ENCODE measurements at places on chromosomes 1 and 21.

DNA sequence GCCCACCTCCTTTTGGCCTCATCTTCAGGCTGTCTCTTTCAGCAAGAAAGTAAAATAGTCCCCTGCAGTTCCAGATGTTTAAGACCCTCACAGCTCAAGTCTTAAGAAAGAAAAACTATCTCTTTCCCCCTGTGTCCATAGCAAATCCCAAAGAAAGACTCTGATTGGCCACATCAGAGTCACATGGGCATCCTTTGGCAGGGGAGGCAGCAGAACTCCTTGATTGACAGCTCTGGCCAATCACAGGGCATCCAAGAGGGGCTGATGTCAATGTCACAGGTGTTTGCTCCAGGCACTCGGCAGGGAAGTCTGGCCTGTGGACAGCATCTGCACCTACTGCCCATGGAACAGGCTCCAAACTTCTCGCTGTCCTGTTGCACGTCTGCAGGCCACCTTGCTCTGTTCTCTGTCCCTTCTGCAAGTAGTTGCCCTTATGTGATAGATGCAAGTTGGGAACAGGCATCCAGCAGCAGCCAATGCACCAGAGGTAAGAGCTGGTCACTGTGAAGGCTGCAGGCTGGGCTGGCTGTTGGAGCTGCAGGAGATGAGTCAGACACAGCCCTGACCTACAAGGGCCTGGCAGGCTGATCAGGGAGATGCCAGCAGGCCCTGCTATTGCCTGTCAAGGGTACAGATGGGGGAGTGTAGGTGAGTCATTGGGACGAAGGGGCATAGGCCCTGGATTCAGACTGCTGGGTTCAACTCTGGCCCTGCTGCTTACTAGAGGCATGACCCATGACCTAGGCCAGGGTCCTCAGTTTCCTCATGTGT lies 96.8 kb upstream of the TMEM51 start:
- DNase-seq = no peak

- no peak for DNase-seq
Observed at GRCh38 chr1:76508871-76509270, 358.4 kb upstream of the ST6GALNAC5 start.

DNA sequence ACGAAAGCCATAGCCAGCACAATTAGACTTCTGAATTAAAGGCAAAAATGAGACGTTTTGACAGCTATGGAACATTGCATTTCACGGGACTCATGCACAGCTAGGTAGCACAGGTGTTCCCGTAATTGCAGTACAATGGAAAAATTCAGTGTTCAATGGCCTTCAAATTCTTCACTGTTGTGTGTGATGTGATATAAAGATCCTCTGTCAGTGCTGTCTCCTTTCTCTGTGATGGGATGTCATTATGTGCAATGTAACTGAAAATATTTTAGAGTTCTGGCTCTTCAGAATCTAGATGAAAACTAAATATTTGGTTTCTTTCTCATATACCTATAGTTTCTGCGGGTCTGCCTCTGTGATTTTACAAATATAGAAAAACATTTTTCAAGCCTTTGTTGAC lies 1599.7 kb downstream of the MRPL39 start:
- DNase-seq = no peak

GRCh38 chr1:172119184-172119583 lies 277.9 kb downstream of the DNM3 start:
- DNase-seq = no peak

DNA sequence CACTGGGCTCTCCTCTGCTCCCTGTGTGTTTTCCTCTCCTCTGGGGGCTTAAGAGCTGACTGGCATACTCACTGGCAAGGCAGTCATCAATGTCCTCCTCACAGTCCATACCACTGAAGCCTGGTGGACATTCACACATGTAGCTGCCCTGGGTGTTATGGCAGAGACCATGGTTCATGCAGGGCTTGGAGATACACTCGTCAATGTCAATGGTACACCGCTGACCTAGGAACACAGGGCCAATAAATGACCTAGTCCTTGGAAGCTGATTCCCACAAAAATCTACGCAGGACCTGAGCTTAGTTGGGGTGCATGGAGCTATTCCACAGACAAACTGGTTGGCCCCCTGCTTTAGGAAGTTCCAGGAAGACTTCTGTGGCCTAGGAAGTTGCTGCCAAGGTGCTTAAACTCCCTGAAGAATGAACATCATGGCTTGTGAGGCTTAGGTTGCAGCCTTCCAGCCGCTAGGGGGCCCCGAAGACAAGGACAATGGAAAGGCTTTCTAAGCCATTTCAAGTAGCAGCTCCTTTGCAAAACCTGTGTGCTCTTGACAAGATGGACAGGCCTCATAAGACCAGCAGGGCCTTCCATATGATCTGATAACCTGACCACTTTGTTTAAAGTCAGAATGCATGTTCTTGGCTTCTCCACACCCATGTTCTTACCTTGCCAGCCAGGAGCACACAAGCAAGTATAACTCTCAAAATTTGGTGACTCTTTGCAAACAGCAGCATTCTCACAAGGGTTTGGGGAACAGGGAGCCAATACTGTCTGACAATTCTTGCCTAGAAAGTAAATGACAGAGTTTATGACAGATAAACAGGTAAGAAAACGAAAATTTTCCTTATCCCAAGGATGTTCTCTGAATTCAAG lies 52.3 kb upstream of the ADAM30 start:
- peak; percentile 32 for DNase-seq

- DNase-seq = no peak
Observed at GRCh38 chr1:245589906-245590305, 435.1 kb downstream of the KIF26B start.

DNA sequence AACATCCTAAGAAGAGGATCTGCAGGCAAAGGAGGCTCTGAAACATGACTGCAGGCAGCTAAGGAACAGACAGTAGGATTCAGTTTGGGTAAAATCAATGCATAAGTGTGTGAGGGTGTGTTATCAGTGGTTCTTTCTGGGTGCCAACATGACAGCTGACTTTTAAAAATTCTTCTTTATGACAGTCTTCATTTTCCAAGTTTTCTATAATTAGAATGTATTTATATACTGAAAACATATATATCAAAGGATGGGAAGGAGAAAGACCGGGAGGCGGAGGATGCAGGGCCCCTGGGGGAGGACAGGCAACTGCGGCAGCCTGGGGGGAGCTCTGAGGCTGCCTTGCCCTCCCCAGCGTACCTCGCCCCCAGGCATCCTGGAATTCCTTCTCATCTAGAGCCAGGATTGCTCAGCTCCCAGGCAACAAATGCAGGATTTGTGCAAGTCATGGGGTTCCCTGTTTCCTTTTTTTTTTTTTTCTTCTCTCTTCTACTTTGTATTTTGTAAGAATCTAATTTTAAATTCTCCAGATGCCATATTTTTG lies 104.8 kb downstream of the CSMD2 start:
- DNase-seq = no peak

DNA sequence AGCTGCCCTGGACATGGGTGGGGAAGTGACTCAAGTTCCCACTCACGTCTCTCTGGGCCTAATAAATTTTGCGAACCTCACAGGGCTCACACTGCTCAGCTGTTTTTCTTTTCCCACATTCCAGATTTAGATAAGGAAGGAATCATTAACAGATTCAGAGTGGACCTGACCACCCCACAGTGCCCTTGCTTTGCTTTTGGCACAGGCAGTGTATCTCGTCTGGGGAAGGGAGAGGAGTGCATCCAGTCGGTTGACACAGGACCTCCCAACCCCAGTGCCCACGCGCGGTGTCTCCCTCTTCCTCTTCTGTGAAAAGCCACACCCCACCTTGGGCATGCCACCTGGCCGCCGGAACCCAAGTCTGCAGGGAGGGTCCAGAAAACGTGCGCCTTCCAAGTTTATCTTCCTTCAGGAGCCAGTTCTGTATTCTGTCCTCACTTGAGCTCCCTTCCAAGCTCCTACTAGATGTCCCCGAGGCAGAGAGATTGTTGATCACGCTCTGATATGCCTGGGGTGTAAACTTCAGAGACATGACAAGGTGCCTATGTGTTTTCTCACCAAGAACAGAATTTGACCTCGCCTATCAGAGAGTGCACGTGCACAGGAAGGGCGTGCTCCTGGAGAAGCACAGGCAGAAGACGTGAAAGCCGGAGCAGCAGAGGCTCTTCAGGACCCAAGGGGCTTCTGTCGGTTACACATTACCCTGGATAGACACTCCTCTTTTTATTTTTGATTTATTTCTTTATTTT lies 9.5 kb upstream of the SLC2A5 start:
- DNase-seq = no peak

DNA sequence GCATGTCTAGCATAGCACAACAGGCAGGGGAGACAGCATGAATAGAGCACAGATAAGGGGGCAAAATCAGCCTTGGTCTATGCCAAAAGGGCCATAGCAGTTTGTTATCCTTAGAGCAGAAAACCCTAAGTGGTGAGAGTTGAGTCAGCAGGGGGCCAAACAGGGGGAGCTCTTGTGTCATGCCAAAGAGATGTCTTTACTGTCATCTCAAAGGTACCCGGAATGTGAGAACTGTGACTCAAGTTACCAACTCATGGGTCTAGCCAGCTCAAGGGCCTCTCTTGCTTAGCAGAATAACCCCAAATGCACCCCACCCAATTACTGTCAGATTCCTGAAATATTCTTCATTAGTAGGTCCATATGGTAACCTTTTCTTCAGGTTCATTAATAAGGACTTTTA lies 45.9 kb upstream of the NRDC start:
- DNase-seq = no peak

- no peak for DNase-seq
Observed at GRCh38 chr1:36177589-36178431, 21.9 kb downstream of the MAP7D1 start.

DNA sequence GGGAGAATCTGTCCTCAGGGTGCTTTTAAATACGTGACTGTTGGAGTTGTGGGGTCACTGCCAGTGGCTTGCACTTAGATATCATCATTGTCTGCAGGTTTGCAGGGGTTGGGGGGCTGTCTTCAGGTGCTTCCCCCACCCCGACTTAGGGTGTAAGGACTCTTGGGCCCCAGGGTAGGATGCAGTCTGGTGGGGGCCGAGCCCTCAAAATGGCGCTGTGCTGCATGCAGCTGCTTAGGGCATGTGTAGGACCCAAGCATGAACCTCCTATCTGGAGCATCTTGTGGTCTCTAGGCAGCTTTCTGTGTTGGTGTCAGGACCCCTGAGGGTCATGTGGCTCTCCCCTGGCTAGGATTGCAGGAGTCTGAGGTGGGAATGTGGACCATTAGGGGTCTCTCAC lies 55.6 kb upstream of the B3GALT2 start:
- no peak for DNase-seq

GRCh38 chr1:54585181-54586066 lies 37.4 kb downstream of the ACOT11 start:
- DNase-seq = no peak

- no peak for DNase-seq
Observed at GRCh38 chr1:192539297-192540092, 36.1 kb upstream of the RGS1 start.

DNA sequence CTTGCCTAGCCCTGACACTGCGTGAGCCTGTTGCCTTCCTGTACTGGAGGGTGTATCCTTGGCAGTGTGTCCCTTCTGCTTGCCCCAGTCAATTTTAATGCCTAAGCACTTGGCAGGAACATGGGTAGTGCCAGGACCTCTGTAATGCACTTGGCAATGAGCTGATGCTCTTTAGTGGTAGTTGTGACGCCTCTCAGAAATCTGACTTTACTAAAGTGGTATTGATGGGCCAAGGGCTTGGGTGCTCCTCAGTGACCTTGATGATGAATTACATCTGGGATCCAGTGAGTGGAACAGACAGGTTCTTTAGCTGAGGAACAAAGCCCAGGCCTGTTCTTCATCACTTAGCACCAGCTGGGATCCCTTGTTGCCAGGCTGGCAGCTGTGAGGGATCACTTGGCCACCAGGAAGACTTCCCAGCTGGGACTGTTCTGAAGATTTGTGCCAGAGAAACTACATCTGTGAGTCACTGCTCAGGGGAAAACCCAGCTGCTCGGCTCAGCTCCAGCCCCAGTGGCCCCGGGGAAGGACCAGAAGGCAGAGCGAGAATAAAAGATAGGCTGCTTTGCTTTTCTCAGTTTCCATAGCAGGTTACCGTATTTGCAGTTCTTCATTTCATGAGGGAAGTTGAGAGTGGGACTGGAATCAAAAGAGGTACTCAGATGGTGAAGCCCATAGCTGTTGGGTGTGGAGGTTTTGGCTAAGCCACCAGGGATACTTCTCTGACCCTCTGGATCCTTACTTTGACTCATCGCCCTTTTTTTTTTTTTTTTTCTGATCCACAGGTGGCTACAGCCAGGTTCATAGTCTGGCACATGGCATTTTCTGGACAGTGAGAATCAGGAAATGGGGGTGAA lies 28.5 kb upstream of the KCNA2 start:
- peak; percentile 71 for DNase-seq

DNA sequence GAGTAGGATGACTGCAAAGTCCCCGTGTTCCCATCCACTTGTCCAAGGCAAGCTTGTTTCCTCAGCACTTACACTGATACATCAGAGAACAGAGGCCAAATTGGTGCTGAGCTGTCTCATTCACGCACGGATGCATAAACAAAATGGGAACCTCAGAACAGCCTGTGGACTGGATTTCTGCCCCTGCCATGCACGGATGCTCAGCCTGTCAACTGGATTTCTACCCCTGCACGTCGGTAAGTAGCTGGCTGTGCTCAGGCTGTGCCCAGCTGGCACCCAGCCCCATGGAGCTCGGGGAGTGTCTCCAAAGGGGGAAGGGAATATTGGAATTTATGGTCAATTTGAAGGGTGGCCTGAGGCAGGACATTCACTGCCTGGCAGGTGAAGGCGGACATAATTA lies 40.8 kb upstream of the TMPRSS2 start:
- DNase-seq = no peak

GRCh38 chr1:234976861-234977680 lies 151.6 kb downstream of the TOMM20 start:
- DNase-seq = no peak

Data from CD4-positive, alpha-beta T cell treated with Interferon gamma for 1 hour (primary cell).